ENCODE measurements at places on chromosomes 3 and 15. TPM values are rescaled to one million over a fixed set of nuclear protein-coding genes. Genes with fewer than 3 reads are reported as not detected.

The GMNC gene
- not detected for total RNA-seq

The TJP1 gene
- total RNA-seq: not detected

The TMEM207 gene
- not detected for total RNA-seq

The TMEM41A gene
- 28.0 TPM for total RNA-seq

DNA sequence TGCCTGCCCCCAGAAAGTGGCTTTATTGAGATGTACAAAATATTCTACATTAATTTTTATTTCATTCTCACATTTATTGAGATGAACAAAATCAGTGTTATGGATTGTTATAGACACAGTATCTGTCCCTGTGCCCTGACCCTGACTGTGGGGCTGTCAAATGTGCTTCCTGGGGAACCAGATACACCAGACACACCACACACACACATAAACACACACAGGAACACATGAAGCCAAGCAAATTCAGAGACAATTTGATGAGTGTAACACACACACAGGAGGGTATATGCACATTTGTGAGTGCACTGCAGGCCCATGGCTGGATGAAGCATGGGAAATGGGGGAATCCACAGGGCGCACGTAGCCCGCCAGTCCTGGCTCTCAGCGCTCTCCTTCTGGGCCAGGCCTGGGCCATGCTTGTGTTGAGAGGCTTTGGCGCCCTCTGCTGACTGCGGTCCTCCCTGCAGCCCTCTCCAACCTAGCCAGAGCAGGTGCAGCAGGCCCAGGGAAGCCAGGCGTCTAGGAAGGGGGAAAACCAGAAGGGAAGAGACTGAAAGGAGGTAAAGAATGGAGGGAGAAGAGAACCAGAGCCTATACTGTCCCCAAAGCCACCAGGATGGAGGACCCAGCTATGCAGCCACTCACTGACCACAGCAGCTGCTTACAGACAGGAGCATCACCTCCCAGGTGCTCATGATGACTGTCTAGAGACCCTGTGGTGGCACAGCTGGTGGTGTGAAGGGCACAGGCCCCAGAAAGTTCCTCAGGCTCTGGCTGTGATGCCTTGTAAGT lies 18.0 kb upstream of the LOXL1 start:
- no peak overlapping the region for H3K27ac ChIP-seq
- no peaks in the 10 kb centered on the region for H3K4me1 ChIP-seq
- no peaks in the 10 kb centered on the region for H3K36me3 ChIP-seq
- DNase-seq: peak; percentile 67

- H3K27ac ChIP-seq: no peak overlapping the region
- H3K27me3 ChIP-seq: no peaks in the 10 kb centered on the region
- no peaks in the 10 kb centered on the region for H3K4me1 ChIP-seq
- no peaks in the 10 kb centered on the region for H3K36me3 ChIP-seq
- no peak for DNase-seq
- H3K4me3 ChIP-seq: no peak overlapping the region
Observed at GRCh38 chr3:49183873-49184272, 12.5 kb downstream of the KLHDC8B start.

The PATL2 gene
- 62.8 TPM for total RNA-seq

- no peaks in the 10 kb centered on the region for H3K4me1 ChIP-seq
- DNase-seq: no peak
- H3K4me3 ChIP-seq: no peak overlapping the region
- H3K36me3 ChIP-seq: no peaks in the 10 kb centered on the region
- H3K27ac ChIP-seq: no peak overlapping the region
Observed at GRCh38 chr15:45993508-45993907, 358.7 kb downstream of the SQOR start.

The MAGEL2 gene
- not detected for total RNA-seq

- no peaks in the 10 kb centered on the region for H3K36me3 ChIP-seq
- no peak overlapping the region for H3K27ac ChIP-seq
- DNase-seq: no peak
- H3K4me3 ChIP-seq: no peak overlapping the region
- peaks cover 35% of the 10 kb centered on the region for H3K27me3 ChIP-seq
Observed at GRCh38 chr3:13281507-13282357, 138.4 kb downstream of the NUP210 start.

DNA sequence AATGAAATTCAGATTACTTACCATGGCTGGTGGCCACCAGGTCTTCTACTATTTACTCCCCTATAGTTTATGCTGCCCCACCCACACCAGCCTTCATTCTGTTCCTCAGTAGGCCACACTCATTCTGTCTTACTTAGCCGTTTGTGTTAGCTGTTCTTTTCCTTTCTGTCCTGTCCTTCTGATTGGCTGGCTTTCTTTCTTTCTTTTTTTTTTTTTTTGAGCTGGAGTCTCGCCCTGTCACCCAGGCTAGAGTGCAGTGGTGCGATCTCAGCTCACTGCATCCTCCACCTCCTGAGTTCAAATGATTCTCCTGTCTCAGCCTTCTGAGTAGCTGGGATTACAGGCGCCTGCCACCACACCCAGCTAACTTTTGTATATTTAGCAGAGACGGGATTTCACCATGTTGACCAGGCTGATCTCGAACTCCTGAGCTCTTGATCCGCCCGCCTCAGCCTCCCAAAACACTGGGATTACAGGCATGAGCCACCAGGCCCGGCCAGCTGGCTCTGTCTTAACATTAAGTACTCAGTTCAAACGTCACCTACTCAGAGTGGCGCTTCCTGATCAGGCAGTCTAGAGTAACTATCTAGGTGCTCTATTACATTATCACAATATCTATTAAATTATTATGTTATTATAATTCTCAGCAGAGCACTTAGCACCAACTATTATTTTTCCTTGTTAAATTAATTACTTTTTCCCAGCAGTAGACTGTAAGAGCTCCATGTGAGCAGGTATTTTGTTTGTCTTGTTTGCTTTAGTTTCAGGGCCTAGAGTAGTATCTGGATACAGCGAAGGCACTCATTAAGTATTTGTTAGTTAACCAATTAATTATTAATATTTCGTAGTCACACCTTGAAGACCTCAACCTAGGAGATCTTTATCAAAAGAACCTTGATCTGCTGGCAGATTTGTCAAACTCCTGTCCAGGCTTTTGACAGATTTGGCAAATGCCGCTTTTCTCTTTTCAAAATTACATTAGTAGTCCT lies 6.4 kb downstream of the CMSS1 start:
- peaks cover 4% of the 10 kb centered on the region for H3K4me1 ChIP-seq
- DNase-seq: no peak
- H3K27me3 ChIP-seq: no peaks in the 10 kb centered on the region

The CYP11A1 gene
- not detected for total RNA-seq

DNA sequence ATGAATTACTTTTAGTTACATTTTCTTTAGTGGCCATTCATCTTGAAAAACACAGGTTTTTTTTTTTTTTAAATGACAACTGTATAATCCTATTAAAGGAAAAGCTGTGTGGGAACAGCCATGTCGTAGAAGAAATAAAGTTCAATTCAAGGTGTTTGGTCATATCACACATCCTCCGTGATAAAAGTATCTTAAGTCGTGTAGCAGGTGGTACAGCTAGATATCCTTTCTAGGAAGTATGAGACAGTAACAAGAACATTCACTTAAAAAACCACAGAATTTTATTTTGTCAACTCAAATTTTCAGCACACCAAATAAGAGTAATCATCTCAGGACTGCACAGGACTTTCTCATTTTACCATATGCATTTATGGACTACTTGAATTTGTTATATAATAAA lies 16.1 kb downstream of the ZDHHC23 start:
- H3K36me3 ChIP-seq: no peaks in the 10 kb centered on the region
- DNase-seq: no peak
- H3K27me3 ChIP-seq: no peaks in the 10 kb centered on the region

The MST1 gene
- total RNA-seq: 10.2 TPM

The ACOX2 gene
- not detected for total RNA-seq

DNA sequence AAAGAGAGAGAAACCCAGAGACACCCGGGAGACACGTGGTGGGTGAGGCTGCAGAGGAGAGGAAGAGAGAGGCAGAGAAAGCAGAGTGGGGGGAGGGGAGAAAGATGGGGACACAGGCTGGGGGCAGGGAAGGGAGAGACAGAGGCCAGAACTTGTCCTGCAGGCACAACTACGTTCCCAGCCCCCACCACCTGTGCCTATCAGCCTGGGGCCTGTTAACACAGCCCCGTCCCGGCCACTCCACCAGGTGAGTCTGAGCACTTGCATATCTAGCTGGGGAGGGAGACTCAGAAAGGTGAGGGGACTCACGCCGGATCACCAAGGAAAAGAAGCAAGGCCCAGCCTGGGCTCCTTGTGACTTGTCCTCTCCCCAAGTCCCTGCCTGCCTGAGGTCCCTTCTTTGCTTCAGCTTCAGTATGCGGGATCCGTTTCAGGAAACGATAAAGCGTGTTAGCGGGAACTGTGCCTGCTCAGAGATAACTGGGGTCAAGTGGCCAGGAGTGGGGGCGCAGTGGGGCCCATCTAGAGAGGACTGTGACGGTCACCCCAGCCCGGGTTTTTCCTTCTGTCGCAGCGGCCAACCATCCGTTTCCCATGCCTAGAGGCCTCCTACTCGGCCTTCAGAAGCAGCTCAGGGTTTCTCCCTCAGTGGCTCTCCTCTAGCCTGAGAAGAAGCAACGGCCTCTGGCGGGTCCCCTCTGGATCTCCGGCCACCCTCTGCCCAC lies 10.3 kb downstream of the LINGO1 start:
- H3K36me3 ChIP-seq: no peaks in the 10 kb centered on the region
- no peak overlapping the region for H3K4me3 ChIP-seq

DNA sequence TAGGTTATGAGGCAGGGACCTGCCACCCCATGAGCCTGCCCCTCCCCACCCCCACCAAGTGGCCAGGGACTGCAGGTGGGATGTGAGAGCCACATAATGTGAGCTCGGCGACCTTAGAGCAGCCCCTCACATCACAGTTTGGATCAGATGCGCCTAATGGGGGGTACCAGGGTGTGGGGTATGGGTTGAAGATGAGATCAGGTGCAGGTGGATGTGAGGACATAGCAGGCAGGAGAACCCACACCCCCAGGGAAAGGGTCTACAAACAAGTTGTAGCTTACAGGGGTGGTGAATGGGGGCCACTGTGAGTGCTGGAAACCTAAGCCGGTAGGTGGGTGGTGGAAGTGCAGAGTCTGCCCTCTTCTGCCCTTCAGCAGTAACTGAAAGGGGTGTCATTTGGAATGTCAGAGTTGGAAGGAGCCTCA lies 94.0 kb downstream of the CORO2B start:
- H3K36me3 ChIP-seq: no peaks in the 10 kb centered on the region
- no peaks in the 10 kb centered on the region for H3K27me3 ChIP-seq
- no peak overlapping the region for H3K27ac ChIP-seq
- H3K4me3 ChIP-seq: no peak overlapping the region

DNA sequence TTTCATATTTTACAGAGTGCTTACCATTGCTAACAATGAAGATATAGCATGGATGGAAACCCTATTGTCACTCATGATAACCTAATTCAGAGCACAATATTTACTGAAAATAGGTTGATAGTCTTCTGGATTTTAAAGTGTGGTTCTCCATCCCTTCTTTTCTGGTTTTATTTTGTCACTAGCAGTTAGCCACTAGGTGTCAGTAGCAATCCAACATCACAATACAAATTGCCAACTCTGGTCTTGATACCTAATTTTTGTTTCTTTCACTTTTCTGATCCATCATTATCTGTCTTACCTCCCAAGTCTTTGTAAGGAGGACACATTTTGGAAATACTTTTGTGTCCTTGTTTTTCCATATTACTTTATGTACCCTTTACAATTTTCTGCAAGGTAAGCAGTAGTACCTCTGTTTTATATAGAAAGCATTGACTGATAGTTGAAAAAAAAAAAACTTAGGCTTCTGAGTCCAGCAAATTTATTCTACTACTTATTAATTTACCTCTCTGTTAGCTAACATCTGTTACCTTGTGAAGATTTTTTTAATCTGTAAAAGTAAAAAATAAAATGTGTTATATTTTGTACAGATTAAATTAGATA lies 28.3 kb upstream of the CRYBG3 start:
- no peak overlapping the region for H3K4me3 ChIP-seq
- H3K4me1 ChIP-seq: no peaks in the 10 kb centered on the region
- DNase-seq: peak; percentile 66
- no peak overlapping the region for H3K27ac ChIP-seq

DNA sequence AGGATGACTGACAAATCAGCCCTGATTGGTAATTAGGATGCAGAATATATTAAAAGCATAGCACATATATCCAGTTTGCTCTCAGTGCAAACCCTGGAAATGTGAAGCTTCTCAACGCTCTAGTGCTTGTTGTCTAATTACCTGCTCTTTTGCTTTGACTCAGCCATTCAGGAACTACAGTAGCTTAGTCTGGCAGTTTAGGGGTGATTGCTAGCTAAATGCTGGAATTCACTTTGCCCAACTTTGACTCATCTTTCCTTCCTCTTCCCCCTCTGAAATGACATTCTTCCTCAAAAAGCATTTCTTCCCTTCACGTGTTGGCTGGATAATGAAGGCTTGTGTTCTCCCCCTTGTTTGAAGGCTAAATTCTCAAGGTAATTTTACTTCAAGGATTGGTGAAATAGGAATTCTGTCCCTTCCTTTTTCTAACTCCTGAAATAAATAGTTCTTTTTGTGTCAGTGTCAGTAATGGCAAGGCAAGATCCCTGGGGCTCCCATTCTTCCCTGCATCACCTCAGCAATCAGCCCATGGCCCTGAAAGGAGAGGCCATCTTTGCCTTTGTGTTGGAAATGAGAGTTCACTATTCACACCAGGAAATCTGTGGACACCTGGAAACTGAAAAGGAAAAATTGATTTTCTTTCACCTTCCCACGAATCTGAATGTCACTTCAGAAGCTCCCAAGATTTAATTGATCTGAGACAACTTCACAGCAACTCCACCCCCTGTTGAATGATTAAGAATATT lies 103.6 kb downstream of the ECT2 start:
- H3K4me1 ChIP-seq: no peaks in the 10 kb centered on the region
- H3K27ac ChIP-seq: no peak overlapping the region
- H3K36me3 ChIP-seq: no peaks in the 10 kb centered on the region
- DNase-seq: no peak
- no peak overlapping the region for H3K4me3 ChIP-seq

DNA sequence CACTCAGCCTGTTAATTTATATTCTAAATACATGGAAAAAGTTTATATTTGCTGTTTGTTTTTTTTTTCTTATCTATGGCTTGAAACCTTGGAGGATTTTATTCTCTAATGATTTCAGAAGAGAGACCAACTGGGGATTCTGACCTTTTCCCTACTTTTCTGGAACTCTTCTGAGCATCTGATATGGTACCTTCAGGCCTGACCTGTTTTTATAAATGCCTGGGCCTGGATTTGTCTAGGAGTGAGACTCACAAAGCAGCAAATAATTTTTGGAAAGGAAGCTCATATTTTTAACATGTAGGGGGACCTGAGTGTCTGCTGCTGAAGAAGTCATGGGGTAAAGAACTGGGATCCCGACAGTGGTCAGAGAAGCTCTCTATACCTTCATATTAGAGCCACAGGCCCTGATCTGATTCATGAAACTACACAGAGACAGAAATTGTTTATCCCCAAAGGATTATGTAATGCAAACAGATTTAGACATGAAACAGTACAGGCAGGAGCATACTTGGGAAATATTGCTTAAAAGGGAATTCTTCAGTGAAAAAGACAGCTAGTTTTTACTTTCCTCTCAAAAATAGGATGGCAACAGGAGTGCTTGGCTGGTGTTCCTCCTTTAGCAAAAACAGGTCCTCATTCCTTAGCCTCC lies 15.9 kb downstream of the PPM1L start:
- H3K27ac ChIP-seq: no peak overlapping the region
- H3K4me3 ChIP-seq: no peak overlapping the region
- no peak for DNase-seq

The GABRR3 gene
- total RNA-seq: not detected

GRCh38 chr3:72306800-72307341 lies 521.9 kb upstream of the PROK2 start:
- H3K36me3 ChIP-seq: no peaks in the 10 kb centered on the region
- no peak overlapping the region for H3K4me3 ChIP-seq
- no peaks in the 10 kb centered on the region for H3K27me3 ChIP-seq
- no peak overlapping the region for H3K27ac ChIP-seq
- DNase-seq: no peak

The C3orf85 gene
- not detected for total RNA-seq

The ERICH6 gene
- not detected for total RNA-seq

All from CD4-positive, alpha-beta memory T cell (primary cell).